ENCODE measurements at places on chromosomes 16 and 17.

DNA sequence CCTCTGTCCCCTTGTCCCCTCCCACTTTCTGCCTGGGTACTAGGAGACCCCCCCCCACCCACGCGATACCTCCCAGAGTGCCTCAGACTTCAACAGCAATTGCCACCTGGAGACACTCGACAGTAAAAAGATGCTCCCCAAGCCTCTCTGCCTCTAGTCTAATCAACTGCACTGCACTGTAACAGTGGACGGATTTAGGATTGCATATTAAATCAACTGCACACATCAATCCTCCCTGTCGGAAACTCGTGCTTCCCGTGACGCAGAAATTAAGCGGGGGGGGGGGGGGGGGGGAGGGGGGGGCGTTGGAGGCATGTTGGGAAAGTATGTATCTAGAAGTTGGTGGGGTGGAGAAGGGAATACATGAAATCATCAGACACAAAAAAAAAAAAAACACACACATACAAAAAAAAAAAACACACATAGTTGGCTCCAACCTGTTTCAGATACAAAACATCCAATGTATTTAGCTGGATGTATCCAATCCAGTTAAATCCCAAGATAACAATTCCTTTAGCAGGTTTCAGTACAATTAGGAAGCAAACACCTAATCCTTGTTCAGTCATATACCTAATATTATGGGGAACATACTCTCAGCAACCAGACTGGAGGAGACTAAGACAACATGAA is 29.7 kb downstream of the FAM222B start:
- peak; percentile 82 for DNase-seq

DNA sequence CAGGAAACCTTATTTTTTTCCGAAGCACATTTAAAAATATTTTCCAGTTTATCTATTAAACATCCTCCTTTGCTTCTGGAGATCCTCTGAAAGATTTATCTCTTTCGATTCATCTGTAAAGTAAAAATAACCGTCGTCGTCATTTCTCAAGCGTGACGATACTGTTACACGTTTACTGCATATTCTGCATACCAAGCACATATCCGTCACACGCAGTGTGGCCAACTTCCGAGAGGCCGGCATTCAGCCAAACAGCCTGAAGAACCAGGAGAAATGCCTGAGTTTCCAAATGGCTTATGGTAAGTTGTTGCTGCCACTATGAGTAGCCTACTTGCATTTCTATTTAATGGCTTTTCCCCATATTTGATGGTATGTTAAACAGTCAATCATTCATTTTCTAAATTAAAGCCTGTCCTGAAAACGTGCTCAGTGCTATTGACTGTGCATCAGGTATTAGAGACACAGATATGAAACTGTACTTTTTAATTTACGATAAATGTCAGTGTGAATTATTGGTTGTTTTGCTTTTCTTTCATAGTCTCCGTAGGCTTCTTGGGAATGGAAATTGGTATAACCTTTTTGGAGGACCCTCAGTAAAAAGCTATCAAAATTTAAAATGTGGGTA is 275.7 kb downstream of the WWOX start:
- no peak for DNase-seq

- DNase-seq: no peak
Measured at GRCh38 chr16:49050607-49051006, 231.0 kb downstream of the CBLN1 start.

- no peak for DNase-seq
Measured at GRCh38 chr17:63437287-63438091, 8.6 kb downstream of the CYB561 start.

DNA sequence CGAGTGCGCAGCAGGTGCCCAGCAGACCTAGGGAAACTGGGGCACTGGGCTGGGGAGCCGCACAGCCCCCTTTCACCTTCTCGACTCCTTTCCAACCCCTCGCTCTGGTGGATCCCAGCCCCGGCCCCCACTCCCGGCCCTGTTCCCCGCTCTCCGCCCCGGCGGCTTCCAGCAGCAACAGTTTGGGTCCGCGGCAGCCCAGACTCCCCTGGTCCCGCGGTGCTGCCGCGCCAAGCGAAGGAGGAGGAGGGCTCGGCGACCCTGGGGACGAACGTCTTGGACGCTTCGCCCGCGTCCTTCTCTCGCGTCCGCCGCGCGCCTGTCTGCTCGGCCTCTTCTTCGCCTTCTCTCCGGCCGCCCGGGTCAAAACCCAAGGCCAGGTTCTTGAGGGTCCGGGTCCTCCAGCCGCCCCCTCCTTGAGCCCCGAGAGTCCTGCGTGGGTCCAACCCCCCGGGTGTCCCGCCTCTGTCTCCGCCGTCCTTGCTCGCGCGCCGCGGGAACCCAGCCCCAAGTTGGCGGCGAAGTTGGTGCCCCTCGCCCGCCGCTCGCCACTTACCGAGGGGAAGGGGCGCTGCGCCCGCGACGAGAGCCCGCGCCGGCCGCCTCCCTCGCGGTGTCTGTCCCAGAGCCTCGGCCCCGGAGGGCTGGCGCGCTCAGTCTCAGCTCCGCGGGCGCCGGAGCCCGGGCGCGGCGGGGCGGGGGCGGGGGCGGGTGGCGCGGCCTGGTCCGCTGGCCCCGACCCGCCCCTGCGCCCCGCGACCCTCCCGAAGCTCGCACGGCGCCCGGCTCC is 1.4 kb upstream of the GRIN2C start:
- DNase-seq: no peak

DNA sequence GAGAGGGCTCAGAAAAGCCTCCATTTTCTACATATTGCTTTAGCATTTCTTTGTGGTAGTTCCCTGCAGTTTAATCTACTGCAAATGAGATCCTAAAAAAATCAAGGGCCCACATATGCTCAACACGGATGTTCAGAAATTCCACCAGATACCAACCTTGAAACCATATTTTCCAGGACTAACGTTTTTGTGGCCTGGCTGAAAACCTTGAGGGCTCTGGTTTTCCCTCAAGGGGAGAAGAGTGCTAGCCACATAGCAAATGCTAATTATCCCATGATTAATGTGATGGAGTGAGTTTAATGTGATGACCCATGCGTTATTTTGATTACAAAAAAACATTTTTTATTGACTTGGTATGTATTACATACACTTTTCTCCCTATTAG is 68.9 kb downstream of the SNX11 start:
- DNase-seq: no peak

- DNase-seq: peak; percentile 29
Measured at GRCh38 chr16:47927330-47927729, 228.5 kb downstream of the ABCC12 start.

GRCh38 chr16:67180166-67180565 is 3.6 kb downstream of the MATCAP1 start:
- DNase-seq: no peak

- no peak for DNase-seq
Measured at GRCh38 chr16:31400191-31400590, 7.1 kb downstream of the ITGAD start.

DNA sequence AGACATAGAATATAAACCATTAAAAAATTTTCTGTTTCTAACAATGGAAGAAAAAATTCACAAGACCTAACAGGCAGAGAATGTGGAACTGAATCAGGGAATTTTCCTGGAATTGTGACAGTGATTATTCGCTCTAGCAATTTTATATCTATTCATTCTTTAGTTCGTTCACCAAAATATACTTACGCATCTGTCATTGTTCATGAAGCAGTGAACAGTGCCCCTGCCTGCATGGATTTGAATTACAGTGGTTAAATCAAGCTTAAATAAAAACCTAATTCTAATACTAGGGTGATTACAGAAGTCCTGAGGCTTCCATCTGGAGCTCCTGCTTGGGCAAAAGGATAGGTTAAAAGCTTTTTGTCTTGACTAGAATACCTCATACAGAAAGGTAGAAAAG is 48.6 kb downstream of the ABCA8 start:
- peak; percentile 40 for DNase-seq

- no peak for DNase-seq
Measured at GRCh38 chr16:82337355-82337754, 167.3 kb upstream of the MPHOSPH6 start.

DNA sequence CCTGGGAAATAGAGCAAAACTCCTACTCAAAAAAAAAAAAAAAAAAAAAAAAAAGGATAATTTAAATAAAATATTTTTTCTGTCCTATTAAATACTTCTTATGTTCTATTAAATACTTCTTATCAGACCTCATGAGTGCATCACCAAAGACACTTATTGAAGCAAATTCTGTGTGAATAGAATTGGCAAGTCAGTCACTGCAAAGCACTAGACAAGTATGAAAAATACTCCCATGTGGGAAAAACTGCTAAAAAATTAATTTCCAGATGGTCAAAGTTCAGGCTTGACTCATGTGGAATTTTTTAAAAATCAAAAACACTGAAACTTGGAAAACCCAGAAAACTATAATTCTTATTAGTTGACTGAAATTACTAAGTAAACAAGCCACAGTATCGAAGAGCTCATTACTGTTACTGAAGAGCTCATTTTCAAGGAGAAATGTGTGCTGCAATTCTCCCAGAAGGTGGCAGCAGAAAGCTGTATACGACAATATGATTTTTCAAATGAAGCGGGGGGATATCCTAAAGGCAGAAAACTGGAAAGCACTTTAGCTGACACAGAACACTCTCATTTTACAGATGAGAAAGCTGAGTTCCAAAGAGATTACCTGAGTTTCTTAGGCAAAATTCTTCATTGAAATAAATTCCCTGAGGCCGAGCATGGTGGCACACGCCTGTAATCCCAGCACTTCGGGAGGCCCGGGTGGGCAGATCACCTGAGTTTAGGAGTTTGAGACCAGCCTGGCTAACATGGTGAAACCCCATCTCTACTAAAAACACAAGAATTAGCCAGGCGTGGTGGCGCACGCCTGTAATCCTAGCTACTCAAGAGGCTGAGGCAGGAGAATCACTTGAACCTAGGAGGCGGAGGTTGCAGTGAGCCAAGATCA is 15.9 kb upstream of the FBXO47 start:
- peak; percentile 66 for DNase-seq

DNA sequence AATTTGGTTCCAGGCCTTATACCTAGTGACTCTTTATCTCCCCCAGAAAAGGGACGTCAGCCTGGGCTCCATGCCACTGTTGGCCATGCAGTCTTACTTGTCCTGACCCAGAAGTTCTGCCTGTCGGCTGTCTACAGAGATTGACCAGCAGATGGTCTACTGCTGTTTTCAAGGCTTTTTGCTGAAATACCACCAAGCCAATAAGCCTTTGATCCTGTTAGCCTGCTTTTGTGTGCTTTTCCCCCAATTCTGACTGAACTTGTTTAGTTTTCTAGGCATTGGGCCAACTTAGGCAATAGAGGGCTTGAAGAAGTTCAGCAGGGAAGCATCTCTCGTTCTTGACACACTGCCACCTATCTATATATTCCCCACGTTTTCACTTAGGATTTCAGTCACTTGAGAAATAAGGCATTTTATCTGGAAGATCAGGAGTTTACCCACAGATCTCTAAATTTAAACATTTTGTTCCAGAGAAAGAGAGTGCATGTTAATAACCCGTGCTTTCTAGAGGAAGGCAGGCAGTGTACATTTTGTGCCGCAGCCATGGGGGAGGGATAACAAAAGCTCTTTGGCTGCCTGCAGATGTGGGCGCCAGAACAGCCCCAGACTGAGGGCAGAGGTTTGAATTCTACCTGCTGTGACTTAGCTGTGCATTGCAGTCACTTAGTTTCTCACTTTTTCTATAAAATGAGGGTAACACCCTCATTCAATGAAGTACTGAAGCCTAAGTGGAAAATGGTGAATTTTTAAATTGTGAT is 12.3 kb upstream of the CARMIL2 start:
- peak; percentile 81 for DNase-seq

DNA sequence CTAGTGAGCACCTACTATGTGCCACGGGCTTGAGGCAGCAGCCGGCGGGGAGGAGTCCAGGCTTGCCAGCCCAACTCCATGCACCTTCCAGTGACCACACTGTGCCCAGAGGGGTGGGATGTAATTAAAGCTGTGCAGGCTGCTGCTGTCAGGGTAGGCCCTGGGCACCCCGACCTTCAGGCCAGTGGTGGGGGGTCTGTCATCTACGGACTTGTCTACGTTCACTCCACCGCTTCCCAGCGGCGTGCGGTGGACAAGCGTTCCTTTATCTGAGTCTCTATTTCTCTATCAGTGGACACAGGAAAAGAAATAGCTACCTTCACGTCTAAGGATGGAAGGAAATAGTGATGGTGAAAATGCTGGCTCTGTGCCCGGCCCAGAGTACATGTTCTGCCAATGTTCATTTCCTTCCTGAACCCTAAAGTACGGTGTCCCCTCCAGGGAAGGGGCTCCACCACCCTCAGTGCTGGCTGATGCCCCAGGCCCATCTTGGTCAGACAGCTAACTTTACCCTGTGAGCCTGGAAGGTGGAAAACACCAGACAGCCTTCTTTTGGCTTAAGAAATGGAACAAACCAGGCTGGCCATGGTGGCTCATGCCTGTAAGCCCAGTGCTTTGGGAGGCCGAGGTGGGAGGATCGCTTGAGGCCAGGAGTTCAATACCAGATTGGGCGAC is 135.2 kb downstream of the SDK2 start:
- no peak for DNase-seq

DNA sequence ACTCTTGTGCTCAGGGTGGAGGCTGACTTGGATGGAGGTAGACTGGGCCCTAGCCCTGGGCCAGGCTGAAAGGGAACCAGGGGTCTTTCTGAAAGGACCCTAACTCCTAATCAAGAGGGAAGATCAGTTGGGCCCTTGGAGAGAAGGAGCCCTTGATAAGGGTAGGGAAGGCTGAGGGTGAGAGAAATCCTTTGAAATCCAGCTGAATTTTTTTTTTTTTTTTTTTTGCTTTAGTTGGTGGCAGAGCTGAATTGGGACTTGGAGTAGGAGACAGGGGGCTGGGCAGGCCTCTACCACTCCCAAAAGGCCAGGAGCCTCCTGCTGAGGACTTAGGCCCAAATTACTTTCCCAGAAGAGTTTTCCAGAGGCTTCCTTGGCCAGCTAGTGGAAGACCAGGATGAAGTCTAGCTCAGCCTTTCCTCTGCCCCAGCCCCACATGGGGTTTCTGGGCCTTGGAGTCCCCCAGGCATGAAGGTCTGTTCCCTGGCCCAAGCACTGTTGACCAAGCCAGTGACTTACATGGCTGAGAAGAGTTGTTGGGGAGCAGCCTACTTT is 643 bp upstream of the HOXB3 start:
- DNase-seq: no peak

- no peak for DNase-seq
Measured at GRCh38 chr16:13479549-13479948, 440.4 kb upstream of the ERCC4 start.

GRCh38 chr17:70552230-70552981 is 383.1 kb downstream of the KCNJ2 start:
- peak; percentile 43 for DNase-seq

GRCh38 chr17:38872027-38872511 is 2.2 kb downstream of the LASP1 start:
- DNase-seq: no peak
